Choroid plexus epithelial cell (primary cell): ENCODE measurements at places on chromosomes 16 and 17.
A peak's percentile ranks its signal among the peaks of the same experiment; 100 is the strongest.

DNA sequence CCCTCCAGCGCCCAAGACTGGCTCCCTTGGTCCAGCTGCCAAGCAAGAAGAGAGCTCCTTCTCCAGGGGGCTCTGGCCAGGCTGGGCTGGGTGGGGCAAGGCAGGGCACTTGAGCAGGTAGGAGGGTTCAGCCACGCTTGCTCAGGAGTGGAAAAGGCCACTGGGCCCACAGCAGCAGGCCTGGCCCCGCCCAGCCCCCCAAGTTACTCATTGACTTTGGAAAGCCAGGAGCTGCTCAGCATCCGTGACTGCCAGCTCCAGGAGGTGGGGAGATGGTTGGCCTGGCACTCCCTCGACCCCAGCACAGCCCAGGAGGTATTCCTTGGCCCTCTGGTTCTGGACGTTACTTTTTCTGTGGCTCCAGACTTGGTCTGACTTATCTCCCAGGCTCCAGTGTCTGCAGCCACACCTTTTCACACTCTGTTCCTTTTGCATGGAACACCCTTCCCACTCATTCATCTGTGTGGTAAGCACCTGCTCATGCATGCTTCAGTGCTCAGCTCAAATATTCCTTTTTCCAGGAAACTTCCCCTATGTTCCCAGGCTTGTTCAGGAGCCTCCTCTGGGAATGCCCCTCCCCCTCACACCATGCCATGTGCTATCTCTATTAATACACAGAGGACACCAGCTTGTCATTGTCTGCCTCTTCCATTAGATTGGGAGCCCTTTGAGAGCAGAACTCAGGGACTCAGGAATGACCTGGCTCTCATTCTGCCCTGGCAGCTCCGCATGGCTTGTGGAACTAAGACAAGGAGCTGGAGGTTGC, at the start of gene CDH16:
CDH16 (minus strand) TSS at position 83 of the 766 bp plus-strand sequence. CDS start 820 bp downstream, outside the sequence.
- no peak for DNase-seq

DNA sequence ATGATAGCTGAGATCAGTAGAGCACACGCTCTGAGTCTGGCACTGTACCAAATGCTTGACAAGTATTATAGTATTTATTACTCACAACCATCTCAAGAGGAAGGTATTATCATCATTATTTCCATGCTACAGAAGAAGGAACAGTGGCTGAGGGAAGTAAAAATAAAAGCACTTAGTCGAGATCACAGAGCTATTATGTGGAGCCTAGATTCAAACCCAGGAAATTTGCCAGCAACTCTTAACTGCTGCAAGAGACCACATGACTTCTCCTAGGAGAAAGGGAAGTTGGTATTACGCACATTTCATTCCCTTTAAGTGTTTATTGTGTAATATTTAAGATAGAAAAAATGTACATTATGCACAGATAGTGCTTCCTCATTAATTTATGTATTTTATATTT, 1.0 kb upstream of the RHOT1 start:
- DNase-seq: peak; percentile 96

DNA sequence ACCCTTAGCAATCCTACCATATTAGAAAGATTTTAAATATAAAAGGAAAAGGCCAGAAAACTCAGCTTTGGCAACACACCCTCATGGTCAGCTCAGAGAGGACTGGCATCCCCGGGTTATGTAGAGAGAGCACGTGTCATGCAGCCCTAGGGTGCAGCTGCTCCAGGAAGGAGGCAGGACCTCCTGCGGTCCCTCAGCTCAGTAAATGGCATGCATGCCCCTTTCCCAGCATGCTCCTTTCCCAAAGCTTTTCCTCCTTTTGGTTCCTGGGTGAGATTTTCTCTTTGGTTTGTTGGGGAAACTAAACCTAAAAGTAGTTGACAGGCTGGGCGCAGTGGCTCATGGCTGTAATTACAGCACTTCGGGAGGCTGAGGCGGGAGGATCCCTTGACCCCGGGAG, 3.9 kb downstream of the GAN start:
- DNase-seq: no peak

DNA sequence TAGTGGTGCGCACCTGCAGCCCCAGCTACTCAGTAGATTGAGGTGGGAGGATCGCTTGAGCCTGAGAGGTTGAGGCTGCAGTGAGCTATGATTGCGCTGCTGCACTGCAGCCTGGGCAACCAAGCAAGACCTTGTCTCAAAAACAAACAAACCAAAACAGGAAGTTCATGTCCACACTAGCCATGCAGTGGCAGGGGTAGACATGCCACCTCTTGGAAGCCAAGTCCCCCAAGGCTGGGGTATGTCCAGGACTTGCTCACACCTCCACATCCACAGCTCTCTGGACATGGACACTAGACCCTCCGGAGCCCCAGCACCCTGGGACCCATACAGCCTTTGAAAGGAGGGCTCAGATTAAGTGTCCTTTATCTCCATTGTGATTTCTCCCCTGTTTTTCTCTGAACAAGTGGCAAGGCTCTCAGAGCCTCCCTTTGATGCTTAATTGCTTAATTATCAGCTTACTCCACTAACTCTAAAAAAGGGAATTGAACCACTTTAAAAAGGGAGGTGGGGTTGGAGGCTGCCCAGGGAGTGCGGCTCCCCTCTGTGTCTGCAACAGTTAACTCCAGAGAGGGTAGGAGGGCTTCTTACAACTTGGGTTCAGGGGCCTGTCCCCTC, 424.6 kb upstream of the C16orf82 start:
- no peak for DNase-seq

- no peak for DNase-seq
These were observed 37.8 kb downstream of the TIMM22 start for GRCh38 chr17:1034652-1035210.

DNA sequence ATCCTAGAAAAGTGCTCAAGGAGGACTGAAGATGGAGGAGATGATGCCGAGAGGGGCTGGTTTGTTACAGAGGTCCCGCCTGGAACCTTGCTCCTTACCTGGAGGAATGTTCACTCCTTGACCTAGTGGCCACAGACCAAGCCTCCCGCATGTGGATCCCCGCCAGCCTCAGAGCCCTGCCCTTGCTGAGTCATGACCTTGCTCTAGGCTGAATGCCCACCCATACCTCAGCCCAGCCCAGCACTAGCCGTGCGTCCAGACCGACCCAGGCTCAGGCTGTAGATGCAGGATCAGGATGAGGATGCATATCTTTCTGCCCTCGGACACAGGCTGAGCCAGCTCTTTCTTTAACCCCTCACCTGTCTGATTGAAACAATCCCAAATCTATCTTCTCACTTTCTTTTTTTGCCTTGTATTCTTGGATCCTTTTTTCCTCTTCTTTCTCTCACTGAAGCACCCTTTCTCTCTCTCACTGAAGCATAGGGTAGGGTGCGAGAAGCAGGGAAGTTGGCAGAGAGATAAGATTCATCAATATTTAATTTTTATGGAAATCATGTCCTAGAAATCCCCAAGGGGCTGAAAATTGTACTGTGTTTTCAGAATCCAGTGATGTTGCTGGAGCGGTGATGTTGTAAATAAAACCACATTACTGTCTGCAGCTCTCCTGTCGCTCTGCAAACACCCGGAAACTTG, 34.9 kb downstream of the WSCD1 start:
- no peak for DNase-seq

- DNase-seq: no peak
These were observed 245.6 kb upstream of the RBFOX1 start for GRCh38 chr16:7086822-7087616.

DNA sequence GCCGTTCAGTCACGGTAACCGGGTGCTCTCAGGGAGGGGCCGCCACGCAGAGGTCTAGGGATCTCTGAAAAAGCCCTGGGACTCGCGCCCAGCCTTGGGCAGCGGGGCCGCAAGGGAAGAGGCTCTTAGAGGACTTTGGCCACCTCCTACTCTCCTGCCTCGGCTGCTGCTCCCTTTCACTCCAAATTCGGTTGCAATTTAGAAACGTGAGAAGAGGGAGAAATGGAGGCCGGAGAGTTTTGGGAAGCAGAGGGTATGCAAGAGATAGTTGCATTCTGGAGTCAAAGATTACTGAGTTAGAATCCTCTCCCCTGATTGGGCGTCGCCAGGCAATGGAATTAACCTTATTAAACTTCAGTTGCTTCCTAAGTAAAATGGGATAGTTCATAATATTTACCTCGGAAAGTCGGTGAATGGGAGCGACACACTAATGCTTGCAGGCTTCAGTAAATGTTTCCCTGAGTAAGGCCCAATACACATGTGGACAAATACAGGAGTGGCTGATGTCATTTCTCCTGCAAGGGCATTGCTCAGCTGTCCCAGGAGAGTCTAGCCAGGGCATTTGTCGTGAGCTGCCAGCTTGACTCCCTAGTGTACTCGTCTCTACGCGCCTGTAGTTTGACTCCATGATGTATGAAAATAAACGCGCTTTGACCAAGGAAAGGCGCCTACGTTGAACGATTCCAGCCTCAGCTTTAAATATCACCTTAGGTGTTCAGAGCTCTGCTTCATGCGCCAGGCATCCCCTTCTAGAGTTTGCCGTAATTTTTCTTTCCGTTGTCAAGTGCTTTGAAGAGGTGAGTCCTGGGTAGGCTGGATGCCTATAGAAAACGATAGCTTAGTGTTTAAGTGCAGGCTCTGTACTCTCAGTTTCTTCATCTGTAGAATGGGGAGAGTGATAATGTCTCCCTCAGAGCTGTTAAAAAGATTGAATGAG, 667 bp downstream of the OGFOD1 start:
- peak; percentile 43 for DNase-seq

DNA sequence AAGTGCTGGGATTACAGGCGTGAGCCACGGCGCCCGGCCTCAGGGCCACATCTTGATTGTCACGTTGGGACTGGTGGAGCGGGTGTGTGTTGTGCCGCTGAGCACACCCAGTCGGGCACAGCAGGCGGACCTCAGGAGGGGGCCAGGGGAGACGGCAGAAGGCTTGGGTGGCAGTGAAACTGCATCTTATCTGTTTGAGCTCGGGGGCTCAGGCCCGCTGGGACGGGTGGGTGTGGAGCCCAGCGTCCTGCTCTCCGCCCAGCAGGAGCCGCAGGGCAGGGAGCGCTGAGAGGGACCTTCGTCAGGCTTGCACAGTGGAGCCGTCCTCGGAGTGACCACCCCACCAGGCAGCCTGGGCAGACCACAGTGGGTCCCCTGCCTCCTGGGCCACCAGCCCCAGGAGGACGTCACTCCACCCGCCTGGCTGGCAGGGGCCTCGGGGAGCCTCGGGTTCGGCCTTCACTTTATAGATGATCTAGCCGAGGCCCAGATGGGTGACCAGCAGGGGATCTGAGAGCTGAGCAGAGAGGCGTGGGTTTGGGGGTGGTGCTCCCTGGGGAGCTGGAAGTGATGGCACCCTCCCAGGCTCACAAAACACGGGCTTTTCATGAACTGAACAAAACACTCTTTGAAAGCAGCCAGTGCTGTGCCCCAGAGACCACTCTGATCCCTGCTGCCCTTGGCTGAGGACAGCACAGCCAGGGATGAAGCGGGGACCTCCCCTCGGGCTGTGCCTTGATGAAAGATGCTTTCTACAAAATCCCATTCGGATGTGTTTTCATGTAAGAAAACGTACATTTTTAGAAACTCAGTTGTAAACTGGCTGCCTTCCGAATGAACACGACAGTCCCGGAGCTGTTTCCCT, 181.1 kb downstream of the SEC14L1 start:
- peak; percentile 51 for DNase-seq

DNA sequence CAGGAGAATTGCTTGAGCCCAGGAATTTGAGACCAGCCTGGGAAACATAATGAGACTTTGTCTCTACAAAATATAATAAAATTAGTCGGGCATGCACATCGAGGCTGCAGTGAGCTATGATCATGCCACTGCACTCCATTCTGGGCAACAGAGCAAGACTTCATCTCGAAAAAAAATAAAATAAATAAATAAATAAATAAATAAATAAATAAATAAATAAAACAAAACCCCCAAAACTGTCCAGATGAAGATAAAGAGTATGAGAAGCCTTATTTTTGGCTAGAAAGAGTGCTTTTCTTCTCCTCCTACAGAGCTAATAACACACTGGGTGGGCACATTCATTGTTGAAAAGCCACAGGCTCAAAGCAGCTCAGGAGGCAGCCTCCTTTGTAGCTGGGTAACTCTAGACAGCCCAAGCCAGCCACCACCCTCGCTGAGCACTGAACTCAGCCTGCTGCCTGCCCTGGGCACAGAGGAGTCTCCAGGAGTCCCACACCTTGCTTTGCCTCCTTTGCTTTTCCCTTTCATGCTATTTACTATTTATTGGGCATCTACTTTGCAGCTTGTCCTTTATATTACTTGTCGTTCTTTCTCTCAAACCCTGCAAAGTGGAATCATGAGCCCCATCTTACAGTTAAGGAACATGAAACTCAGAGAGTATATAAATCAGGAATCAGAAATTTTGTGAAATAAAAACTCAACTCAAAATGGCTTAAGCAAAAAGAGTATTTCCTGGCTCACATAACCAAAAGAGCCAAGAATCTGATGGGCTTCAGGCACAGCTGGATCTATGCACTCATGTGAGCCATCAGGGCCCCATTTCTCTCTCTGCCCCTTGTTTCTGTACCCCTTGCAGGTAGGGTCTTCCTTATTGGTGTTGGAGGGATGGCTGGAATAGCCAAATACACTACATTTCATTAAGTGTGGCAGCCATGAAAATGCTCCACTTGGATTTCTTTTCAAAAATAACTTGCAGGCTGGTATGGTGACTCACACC, 18.1 kb upstream of the C16orf87 start:
- DNase-seq: no peak

DNA sequence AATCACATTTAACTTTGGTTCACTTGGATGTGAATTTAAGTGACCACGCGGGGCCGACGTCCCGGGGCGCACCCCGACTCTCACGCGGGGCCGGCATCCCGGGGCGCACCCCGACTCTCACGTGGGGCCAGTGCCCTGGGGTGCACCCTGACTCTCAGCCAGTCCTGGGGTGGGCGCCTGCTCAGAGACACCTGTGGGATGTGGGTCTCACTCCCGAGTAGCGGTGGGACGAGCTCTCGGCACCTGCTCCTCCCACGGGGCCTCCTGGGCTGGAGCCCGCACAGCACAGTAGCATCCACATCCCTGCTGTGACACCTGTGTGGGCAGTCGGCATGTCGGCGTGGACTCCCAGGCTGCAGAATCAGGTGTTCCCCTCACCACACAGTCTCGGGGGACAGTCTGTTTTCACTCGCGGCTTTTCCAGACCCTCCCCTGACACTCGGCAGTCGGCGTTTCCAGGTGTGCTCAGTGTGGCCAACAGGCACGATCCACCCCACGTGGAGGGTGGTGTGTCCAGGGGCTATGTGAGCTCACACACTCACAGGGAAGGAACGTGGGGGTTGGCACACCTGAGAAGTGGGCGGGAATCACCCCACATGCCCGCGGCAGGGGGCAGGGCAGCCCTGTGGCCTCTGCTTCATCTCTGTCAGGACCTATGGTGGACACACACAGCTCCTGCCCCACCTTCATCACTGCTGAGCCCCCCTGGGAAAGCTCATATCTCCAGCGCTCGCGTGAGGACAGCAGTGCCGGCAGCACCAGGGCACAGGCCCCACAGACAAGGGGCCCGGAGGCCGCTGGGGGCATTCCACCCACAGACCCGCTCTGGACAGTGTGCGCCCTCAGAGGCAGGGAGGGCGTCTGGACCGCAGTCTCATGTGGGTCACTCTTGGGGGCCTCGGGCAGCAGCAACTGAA, 51.8 kb downstream of the LMF1 start:
- DNase-seq: no peak
